ENCODE measurements at places on chromosomes 5 and 9.

GRCh38 chr5:140202078-140202477 lies 27.1 kb downstream of the CYSTM1 start:
- DNase-seq, result no peak
- peaks cover 10% of the 10 kb centered on the region for H3K36me3 ChIP-seq
- H3K4me3 ChIP-seq, result no peak overlapping the region
- H3K27me3 ChIP-seq, result no peaks in the 10 kb centered on the region
- H3K4me1 ChIP-seq, result no peaks in the 10 kb centered on the region

DNA sequence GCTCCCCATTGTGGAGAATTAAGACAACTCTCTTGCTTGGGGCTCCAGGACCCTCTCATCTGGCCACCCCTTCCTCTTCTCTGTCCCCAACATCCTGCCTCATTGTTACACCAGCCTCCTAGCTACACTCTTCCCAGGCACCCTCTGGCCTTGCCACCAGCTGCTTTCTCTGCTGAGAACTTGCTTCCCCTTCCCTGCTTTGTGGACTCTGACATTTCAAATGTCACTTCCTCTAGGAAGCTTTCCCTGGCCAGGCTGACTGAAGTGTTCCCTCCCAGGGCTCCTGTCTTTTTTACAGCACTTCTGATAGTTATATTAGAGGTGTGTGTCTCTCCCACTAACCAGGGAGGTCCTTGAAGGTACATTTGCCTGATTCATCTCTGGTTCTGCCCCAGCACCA lies 194.0 kb upstream of the KLF4 start:
- no peak overlapping the region for H3K27ac ChIP-seq
- no peaks in the 10 kb centered on the region for H3K36me3 ChIP-seq
- no peak for DNase-seq
- no peak overlapping the region for H3K4me3 ChIP-seq

GRCh38 chr9:70772601-70773000 lies 348.8 kb downstream of the TRPM3 start:
- H3K27me3 ChIP-seq, result peaks cover 5% of the 10 kb centered on the region
- H3K36me3 ChIP-seq, result no peaks in the 10 kb centered on the region
- DNase-seq, result no peak
- no peak overlapping the region for H3K4me3 ChIP-seq
- H3K4me1 ChIP-seq, result no peaks in the 10 kb centered on the region

GRCh38 chr5:107893642-107894041 lies 222.9 kb upstream of the EFNA5 start:
- no peak overlapping the region for H3K4me3 ChIP-seq
- H3K36me3 ChIP-seq, result peaks cover 4% of the 10 kb centered on the region
- no peak overlapping the region for H3K27ac ChIP-seq
- H3K27me3 ChIP-seq, result no peaks in the 10 kb centered on the region
- DNase-seq, result no peak
- H3K4me1 ChIP-seq, result peaks cover 3% of the 10 kb centered on the region

DNA sequence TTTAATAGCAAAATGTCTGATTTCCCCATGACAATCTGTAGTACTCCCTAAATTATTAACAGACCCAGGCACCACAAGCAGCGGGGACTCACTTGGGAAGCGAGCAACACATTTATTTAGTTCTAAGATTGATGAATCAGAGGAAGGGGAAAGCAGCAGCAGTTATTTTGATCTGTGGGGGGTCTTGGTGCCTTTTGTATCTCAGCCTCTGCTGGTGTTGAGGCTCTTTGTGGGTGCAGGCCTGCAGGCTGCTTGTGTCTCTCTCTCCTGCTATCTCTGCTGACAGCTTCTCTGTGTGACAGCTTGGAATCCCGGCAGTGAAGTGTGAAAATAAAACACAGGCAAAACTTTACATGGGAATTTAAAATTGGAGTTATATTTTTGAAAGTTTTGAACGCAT lies 878.2 kb upstream of the DMAC1 start:
- peaks cover 2% of the 10 kb centered on the region for H3K36me3 ChIP-seq
- peaks cover 17% of the 10 kb centered on the region for H3K27me3 ChIP-seq
- H3K4me1 ChIP-seq, result no peaks in the 10 kb centered on the region
- H3K27ac ChIP-seq, result no peak overlapping the region
- DNase-seq, result no peak
- no peak overlapping the region for H3K4me3 ChIP-seq

DNA sequence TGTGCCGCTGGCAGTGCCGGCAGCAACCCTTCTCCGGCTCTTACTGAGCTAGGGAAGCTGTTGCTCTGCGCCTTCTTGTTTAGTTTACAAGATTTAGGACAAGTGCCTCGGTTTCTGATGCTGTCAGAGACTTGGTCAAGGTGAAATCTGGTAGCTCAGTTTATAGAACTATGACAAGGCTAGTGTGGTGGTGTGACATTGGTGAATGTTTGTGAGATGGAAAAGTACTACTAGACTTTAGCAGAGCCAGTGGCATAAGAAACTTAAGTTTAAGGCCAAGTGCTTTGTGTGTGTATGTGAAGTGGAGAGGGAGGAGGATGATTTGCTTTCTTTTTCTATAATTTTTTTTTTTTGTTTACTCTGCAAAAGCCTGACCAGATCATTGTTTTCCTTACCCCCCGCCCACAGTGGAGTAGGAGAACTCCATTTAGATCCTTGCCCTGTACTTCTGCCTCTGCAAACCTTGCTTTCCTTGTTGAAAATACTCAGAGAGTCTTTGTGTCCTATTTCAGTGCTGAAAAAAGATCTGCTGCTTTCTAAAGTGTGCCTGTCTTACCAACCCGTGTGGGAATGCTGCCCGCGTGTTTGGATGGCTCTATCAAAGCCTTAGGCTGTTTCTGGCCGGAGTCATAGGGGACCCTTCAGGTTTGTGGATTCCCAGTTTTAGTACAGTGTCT lies 75.9 kb downstream of the TRIO start:
- H3K27me3 ChIP-seq, result peaks cover 67% of the 10 kb centered on the region
- DNase-seq, result no peak
- H3K4me1 ChIP-seq, result peaks cover 3% of the 10 kb centered on the region
- no peaks in the 10 kb centered on the region for H3K36me3 ChIP-seq
- no peak overlapping the region for H3K4me3 ChIP-seq

- H3K36me3 ChIP-seq, result no peaks in the 10 kb centered on the region
- DNase-seq, result no peak
- no peak overlapping the region for H3K27ac ChIP-seq
- H3K4me3 ChIP-seq, result no peak overlapping the region
Observed at GRCh38 chr9:684054-684890, 157.2 kb upstream of the DMRT1 start.

GRCh38 chr9:90299968-90300367 lies 342.7 kb downstream of the DIRAS2 start:
- H3K36me3 ChIP-seq, result no peaks in the 10 kb centered on the region
- peaks cover 38% of the 10 kb centered on the region for H3K27me3 ChIP-seq
- no peaks in the 10 kb centered on the region for H3K4me1 ChIP-seq
- DNase-seq, result no peak
- no peak overlapping the region for H3K4me3 ChIP-seq

- H3K27ac ChIP-seq, result no peak overlapping the region
- no peaks in the 10 kb centered on the region for H3K27me3 ChIP-seq
- no peaks in the 10 kb centered on the region for H3K4me1 ChIP-seq
Observed at GRCh38 chr9:116494815-116495634, 192.1 kb upstream of the TRIM32 start.

- H3K27me3 ChIP-seq, result no peaks in the 10 kb centered on the region
- no peak overlapping the region for H3K4me3 ChIP-seq
- H3K36me3 ChIP-seq, result peaks cover under 1% of the 10 kb centered on the region
- peaks cover 3% of the 10 kb centered on the region for H3K4me1 ChIP-seq
- peak; percentile 79 for DNase-seq
- peak overlapping the region; percentile 70 for H3K27ac ChIP-seq
Observed at GRCh38 chr9:132901858-132902831, 23.4 kb downstream of the SPACA9 start.

- no peaks in the 10 kb centered on the region for H3K27me3 ChIP-seq
- H3K36me3 ChIP-seq, result no peaks in the 10 kb centered on the region
- no peak overlapping the region for H3K4me3 ChIP-seq
- no peaks in the 10 kb centered on the region for H3K4me1 ChIP-seq
- DNase-seq, result no peak
- H3K27ac ChIP-seq, result no peak overlapping the region
Observed at GRCh38 chr9:133892193-133892920, 99.8 kb downstream of the VAV2 start.

- H3K27me3 ChIP-seq, result peaks cover 67% of the 10 kb centered on the region
- peaks cover 13% of the 10 kb centered on the region for H3K4me1 ChIP-seq
- H3K27ac ChIP-seq, result no peak overlapping the region
- H3K4me3 ChIP-seq, result peak overlapping the region; percentile 50
Observed at GRCh38 chr9:130940693-130941576, 1.9 kb upstream of the FIBCD1 start.

GRCh38 chr9:462606-463005 lies 247.9 kb downstream of the DOCK8 start:
- peaks cover 11% of the 10 kb centered on the region for H3K36me3 ChIP-seq
- peak overlapping the region; percentile 89 for H3K27ac ChIP-seq
- H3K27me3 ChIP-seq, result no peaks in the 10 kb centered on the region

GRCh38 chr9:114612272-114612923 lies 1.3 kb downstream of the TMEM268 start:
- peak overlapping the region; percentile 91 for H3K27ac ChIP-seq
- peaks cover 34% of the 10 kb centered on the region for H3K4me1 ChIP-seq
- peaks cover 2% of the 10 kb centered on the region for H3K36me3 ChIP-seq

GRCh38 chr9:132114102-132114707 lies 34.5 kb upstream of the MED27 start:
- peaks cover 59% of the 10 kb centered on the region for H3K27me3 ChIP-seq
- H3K4me3 ChIP-seq, result no peak overlapping the region
- peak; percentile 24 for DNase-seq
- H3K36me3 ChIP-seq, result no peaks in the 10 kb centered on the region

- H3K4me1 ChIP-seq, result no peaks in the 10 kb centered on the region
- H3K27me3 ChIP-seq, result peaks cover 30% of the 10 kb centered on the region
- no peak overlapping the region for H3K27ac ChIP-seq
- H3K36me3 ChIP-seq, result peaks cover 2% of the 10 kb centered on the region
Observed at GRCh38 chr9:69397384-69398214, 72.6 kb downstream of the ENTREP1 start.

DNA sequence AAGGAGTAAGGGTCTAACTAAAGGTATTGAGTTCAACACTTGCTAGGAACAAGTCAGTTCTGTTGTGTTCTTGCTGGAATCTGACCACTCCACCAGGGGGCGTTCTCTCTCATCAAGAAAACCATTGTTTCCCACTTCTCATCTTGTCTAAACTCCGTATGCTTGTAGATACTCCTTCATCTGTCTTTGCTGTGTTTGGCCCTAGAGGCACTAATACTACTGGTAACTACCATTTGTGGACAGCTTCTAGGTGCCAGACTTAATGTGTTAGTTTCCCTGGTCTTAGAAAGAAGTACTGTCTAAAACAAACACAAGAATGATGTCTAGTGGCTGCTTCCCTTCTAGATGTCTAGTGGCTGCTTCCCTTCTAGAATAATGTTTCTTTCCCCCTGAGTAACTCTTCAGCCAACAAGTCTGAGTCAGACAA lies 18.7 kb upstream of the PTPDC1 start:
- H3K27ac ChIP-seq, result peak overlapping the region; percentile 16
- H3K27me3 ChIP-seq, result no peaks in the 10 kb centered on the region
- H3K4me1 ChIP-seq, result peaks cover 5% of the 10 kb centered on the region
- no peaks in the 10 kb centered on the region for H3K36me3 ChIP-seq
- DNase-seq, result peak; percentile 50

DNA sequence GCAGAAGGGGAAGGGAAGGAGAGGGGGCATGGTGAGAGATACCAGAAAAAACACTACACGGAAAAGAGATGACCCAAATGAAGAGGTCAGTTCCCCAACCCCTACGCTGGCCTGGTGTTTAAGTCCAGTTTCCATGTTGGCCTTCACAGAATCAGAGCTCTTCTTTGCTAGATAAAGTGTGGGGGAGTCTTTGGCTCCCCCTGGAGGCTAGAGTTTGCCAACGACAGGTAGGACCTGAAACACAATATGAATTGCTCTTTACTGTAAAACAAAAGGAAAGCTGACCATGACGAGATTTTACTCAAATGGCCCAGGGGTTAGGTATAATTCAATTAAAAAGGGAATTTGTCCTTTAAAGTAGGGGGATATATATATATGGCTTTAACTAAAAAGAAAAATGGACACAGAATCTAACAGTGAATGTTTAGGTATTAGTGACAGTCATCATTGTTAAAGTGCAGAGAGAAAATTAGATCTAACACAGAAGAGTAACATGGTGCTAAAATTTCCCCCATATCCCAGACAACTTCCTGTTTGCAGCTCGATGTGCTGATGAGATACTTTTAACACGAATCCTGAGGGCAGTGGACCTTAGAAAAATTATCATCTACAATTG lies 92.0 kb downstream of the SV2C start:
- peaks cover 21% of the 10 kb centered on the region for H3K4me1 ChIP-seq
- peak overlapping the region; percentile 78 for H3K4me3 ChIP-seq
- peak overlapping the region; percentile 78 for H3K27ac ChIP-seq
- peak; percentile 14 for DNase-seq
- H3K27me3 ChIP-seq, result no peaks in the 10 kb centered on the region

DNA sequence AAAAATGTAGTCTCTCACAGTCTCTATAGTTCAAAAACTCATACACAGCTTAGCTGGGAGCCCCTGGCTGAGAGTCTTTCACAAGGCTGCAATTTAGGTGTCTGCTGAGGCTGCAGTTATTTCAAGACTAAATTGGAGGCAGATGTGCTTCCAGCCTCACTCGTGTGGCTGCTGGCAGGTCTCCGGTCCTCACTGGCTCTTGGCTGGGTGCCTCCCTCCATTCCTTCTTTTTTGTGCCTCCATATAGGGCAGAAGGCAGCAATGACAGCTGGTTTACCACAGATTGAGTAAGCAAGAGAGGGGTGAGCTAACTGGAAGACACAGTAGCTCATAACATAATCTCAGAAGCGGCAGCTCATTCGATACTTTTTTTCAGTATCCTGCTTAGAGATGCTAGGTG lies 2167.7 kb upstream of the WWC1 start:
- H3K27me3 ChIP-seq, result no peaks in the 10 kb centered on the region
- H3K27ac ChIP-seq, result no peak overlapping the region
- no peak overlapping the region for H3K4me3 ChIP-seq
- DNase-seq, result no peak
- H3K4me1 ChIP-seq, result no peaks in the 10 kb centered on the region

DNA sequence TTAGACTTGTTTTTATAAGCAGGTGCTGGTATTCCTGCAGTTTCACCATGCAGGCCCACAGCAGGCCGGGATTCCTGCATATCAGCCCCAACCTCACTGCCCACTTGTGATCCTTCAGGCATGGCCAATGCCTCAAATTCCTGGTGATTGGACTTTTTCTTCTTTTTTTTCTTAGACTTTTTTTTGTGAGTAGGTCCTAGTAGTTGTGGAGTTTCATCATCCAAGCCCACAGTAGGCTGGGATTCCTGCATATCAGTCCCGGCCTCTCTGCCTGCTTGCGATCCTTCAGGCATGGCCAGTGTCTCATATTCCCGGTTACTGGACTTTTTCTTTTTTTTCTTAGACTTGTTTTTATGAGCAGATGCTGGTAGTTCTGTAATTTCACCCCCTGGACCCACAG lies 4.8 kb downstream of the TTF1 start:
- peaks cover 30% of the 10 kb centered on the region for H3K4me1 ChIP-seq
- peaks cover 20% of the 10 kb centered on the region for H3K36me3 ChIP-seq
- no peak overlapping the region for H3K4me3 ChIP-seq
- DNase-seq, result no peak
- H3K27me3 ChIP-seq, result no peaks in the 10 kb centered on the region

- peaks cover 2% of the 10 kb centered on the region for H3K36me3 ChIP-seq
- no peak overlapping the region for H3K27ac ChIP-seq
- no peak overlapping the region for H3K4me3 ChIP-seq
- DNase-seq, result no peak
- no peaks in the 10 kb centered on the region for H3K4me1 ChIP-seq
Observed at GRCh38 chr5:174545926-174546325, 178.5 kb upstream of the MSX2 start.

GRCh38 chr5:133866903-133867245 lies 101.6 kb downstream of the C5orf15 start:
- H3K36me3 ChIP-seq, result no peaks in the 10 kb centered on the region
- no peak for DNase-seq
- no peak overlapping the region for H3K27ac ChIP-seq
- peaks cover 57% of the 10 kb centered on the region for H3K27me3 ChIP-seq
- H3K4me3 ChIP-seq, result no peak overlapping the region

Data from T-helper 17 cell (primary cell).